Mucosa of descending colon (tissue), 3 donors: ENCODE measurements at places on chromosomes 13 and 19. TPM values are rescaled to one million over a fixed set of nuclear protein-coding genes. Genes with fewer than 3 reads are reported as not detected.

The SHANK1 gene
- 1.1 TPM for total RNA-seq

- DNase-seq: no peak
Measured at GRCh38 chr13:24172071-24172470, 11.6 kb downstream of the SPATA13 start.

The NRTN gene
- total RNA-seq: 11.3 TPM

GRCh38 chr19:41999071-41999877, 5.2 kb upstream of the ATP1A3 start:
- DNase-seq: no peak

GRCh38 chr13:80278706-80279105, 62.2 kb downstream of the SPRY2 start:
- no peak for DNase-seq

DNA sequence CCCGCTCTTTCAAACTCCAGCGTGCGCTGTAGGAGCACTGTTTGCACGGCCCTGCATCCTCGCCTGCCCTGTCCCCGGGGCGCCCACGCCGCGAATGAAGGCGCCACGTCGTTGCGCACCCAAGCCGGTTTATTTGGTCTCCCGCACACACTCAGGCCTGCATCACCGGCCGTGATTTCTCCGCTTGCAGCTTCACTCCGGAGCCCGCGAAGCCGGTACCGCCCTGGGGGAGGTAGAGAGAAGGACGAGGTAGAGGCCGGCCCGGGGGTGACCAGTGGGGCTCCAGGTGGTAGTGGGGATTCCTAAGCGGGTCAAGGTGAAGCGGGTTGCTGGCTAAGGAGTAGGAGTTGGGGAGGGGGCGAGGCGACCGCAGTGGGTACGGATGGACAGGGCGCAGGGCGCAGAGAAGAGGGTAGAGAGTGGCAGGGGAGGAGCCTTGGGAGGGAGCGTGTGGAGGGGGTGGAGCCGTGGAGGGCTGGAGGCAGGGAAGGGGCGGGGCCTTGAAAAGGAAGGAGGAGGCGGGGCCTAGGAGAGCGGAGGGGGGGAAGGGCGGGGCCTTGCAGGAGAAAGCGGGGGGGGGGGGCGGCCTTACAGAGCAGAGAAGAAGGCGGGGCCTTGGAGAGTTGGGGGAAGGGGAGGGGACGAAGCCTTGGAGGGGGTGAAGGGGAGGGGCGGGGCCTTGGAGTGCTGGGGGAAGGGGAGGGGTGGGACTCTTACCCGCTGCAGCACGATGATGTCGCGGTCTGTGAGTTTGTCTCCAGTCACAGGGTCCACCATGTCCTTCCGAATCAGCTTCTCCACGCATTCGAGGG, 24.6 kb downstream of the NOSIP start:
- peak; percentile 87 for DNase-seq

The SERP2 gene
- total RNA-seq: 3.3 TPM

- no peak for DNase-seq
Measured at GRCh38 chr13:99351772-99352171, 44.6 kb upstream of the GPR183 start.

The ATP4B gene
- not detected for total RNA-seq

DNA sequence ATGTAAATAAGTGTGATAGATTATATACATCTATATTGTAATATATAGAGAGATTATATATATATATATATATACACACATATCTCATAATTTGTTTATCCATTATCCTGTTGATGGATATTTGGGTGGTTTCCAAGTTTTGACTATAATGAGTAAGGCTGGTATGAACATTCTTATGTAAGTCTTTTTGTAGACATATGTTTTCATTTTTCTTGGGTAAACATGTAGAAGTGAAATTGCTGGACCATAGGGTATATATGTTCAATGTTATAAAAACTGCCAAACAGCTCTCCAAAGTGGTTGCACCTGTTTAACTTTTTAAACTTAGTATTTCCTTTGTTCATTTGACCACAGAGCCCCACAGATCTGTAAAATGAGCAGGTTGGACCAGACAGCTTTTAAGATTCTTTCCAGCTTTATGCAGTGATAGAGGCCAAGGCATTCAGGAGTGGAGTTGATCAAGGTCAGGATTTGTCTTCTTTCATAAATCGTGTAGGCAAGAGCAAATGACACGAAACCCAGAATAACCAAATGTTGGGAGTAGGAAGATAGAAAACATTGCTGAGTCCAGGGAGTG, 21.7 kb upstream of the KATNAL1 start:
- no peak for DNase-seq

GRCh38 chr13:70889163-70889562, 780.9 kb upstream of the KLHL1 start:
- no peak for DNase-seq

- DNase-seq: no peak
Measured at GRCh38 chr13:28877408-28877807, 57.3 kb downstream of the MTUS2 start.
